ENCODE measurements at places on chromosomes 2 and 18.

- no peak for DNase-seq
These were observed 293.1 kb upstream of the ERBB4 start for GRCh38 chr2:212831671-212832199.

DNA sequence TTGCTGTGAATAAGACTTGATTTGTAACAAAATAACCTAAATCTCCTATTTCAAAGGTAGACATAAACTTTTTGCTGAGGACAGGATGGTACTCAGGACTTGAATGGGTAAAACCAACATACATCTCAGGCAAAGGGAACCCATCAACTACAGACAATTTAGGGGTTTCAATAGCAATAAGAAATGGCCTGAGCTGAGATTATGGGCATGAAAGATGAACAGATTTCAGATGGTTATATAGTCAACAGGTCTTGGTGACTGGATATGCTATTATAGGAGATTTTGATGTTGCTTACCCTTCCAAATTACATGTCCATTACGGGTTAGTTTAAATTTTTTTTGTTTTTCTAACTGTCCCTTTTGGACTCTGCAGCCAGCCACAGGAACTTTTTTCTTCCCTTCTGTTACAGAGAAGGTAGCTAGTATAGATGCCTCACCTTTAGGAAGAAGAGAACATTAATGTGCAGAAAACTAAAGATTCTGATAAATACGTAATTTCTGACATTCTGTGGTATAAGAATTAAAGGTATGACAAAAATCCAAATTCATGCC, 4.6 kb downstream of the RPS27A start:
- DNase-seq = no peak

- DNase-seq = no peak
These were observed 1.7 kb upstream of the GPR35 start for GRCh38 chr2:240623531-240624010.

- DNase-seq = no peak
These were observed 8.4 kb downstream of the L3MBTL4 start for GRCh38 chr18:6406075-6406909.

DNA sequence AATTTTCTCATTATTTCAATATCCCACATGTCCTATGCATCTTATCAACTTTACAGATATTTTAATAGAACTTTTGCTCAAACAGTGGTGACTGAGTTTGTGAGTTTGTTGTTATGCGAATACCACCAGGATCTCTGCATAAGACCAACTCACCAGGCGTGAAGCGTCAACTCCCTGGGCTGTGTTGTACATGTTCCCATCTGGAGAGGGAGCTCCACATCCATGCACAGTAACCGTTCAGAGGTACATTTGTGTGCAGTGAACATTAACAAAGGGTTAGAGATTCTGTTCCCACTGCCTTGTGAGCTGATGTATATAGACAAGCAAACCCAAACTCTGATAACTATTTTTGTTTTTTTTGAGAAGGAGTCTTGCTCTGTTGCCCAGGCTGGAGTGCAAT, 188.7 kb downstream of the MYT1L start:
- no peak for DNase-seq

DNA sequence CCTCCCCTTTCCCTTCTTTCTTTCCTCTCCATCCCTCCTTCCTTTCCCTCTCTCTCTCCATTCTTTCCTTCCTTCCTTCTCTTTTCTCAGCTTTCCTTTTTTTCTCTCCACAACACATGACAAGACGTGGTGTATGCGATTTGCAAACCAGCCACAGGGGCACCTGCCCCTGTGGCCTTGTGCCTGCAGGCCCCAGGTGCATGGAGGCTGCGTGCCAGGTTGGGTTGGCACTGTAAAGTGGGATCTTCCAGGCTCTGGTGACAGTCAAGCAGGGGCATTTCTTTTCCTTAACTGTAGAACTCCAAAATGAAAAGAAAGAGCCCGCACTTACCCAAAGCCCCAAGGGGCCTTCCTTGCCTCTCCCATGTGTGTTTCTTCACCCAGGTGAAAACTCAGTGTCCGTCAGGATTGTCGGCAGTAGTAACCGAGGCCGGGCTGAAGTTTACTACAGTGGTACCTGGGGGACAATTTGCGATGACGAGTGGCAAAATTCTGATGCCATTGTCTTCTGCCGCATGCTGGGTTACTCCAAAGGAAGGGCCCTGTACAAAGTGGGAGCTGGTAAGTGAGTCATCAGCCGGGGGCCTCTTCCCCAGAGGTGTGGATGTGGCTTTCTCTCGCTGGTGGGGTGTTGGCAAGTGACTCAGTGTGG, 50.9 kb downstream of the MARCO start:
- DNase-seq = no peak

DNA sequence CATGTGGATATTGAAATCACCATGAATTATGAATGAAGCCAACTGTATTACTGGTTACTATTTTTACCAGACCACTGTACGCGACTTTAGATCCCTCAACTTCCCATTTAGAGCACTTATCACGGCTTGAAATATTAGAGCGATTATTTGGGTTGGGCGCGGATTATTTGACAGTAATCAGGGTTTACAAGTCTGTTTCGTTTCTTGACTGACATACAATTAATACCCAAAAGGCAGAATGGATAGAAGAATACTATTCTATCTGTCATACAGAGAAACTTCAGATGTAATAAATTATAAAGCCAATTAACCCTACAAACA, 496 bp upstream of the NAPG start:
- no peak for DNase-seq

DNA sequence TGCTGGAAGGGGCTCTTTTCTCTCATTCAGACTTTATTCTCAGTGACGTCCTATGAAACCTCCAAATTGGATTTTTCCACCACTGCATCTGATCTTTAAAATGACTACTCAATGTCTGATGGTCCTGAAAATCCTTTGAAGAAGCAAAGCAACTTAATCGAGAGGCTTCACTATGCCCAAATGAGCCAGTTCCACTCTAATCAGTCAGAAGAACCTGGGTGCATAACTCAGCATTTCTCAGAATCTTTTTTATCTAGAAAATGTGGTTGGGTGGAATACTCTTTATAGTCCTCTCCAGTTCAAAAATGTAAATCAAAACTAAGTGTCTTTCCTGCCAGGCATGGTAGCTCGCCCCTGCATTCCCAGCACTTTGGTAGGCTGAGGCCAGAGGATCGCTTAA, 60.7 kb downstream of the PRELID3A start:
- no peak for DNase-seq
